Fibroblast of the conjunctiva (primary cell): ENCODE measurements at places on chromosomes 6 and 20.

- DNase-seq = no peak
These were observed 97.9 kb downstream of the L3MBTL3 start for GRCh38 chr6:130116273-130116672.

GRCh38 chr6:36616893-36617521 is 22.8 kb downstream of the SRSF3 start:
- no peak for DNase-seq

DNA sequence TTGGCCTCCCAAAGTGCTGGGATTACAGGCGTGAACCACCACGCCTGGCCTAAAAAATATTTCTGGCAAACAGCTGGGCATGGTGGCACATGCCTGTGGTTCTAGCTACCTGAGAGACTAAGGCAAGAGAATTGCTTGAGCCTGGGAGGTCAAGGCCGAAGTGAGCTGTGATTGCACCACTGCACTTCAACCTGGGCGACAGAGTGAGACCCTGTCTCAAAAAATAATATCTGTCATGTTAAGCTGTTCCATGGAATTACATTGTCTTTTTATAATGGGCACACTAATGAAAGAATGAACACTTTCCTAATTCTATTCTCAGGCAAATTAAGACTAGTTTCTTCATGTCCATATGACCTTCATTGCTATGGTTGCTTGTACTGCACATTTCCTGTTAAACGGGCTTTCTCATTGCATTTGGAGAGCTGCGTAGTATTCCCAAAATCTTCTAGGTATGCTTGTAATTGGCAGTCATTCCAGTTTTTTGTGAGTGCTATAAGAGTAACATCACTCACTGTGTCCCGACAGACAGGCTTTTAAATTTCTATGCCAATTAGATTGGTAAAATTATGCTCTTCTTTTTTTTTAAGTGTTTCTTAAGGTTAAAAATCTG is 12.1 kb downstream of the AMD1 start:
- DNase-seq = no peak

DNA sequence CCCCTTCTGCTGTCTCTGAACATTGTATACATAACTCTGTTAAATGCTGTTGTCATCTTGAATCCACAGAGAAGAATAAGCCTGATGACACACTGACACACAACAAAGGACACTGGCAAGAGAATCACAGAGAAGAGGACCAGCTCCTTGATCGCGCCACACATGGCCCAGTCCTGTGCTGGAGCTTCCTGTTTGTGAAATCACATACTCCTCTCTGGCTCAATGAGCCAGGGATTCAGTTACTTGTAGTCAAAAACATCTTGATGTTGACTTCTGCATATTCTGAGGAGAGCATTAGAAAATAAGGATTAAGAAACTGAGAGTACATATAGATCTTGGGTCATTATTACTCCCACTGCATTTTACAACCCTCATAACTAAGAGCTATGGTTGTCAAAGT is 100.1 kb downstream of the EPB41L2 start:
- no peak for DNase-seq

DNA sequence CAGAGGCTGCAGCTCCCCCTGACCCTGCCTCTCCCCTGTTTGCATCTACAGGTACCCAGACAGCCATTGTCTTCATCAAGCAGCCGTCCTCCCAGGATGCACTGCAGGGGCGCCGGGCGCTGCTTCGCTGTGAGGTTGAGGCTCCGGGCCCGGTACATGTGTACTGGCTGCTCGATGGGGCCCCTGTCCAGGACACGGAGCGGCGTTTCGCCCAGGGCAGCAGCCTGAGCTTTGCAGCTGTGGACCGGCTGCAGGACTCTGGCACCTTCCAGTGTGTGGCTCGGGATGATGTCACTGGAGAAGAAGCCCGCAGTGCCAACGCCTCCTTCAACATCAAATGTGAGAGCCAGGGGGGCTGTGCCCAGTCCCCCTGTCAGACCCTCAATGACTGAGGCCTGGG is 42.1 kb upstream of the SRF start:
- DNase-seq = no peak

DNA sequence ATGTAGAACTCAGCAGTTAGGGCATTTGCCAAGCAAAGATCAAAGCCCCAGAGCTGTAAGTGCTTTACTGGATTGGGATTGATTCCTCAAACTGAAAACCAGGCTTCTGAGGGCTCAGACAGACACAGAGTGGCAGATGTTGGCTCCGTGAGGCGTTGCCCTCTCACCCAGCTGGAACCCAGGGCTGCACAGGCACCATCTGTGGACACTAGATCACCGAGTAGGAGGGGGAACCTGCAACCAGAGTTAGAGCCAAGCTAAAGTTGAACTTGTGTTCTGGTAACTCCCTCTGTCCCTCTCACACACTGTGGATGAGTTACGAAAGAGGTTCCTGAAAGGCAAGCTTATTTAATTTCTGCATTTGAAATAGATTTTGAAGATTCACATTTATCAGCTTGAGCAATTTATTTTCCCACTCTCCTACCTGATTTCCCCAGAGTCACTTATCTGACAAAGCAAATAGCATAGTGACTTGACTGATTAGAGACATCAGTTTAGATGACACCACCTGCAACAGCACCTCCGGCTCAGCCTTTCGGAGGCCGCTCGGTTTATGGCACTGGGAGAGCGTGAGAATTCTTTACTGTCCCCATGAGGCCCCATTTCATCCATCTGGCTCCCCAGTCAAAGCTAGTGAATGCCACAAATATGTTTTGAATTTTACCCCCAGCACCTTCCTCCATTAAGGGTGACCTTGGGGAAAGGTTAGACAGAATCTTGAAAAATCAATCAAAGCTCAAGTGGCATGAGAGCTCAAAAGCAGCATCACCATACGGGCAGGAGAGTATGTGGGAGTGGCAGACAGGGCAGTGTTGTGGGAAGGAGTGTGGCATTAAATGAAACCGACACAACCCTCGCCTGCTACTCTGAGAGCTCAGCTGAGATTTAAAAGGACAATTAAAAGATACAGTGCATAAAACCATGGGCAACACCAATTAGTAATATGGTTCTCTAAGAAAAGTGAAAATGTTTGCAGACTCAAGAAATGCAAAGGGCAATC is 48.5 kb downstream of the RPF2 start:
- peak; percentile 50 for DNase-seq

DNA sequence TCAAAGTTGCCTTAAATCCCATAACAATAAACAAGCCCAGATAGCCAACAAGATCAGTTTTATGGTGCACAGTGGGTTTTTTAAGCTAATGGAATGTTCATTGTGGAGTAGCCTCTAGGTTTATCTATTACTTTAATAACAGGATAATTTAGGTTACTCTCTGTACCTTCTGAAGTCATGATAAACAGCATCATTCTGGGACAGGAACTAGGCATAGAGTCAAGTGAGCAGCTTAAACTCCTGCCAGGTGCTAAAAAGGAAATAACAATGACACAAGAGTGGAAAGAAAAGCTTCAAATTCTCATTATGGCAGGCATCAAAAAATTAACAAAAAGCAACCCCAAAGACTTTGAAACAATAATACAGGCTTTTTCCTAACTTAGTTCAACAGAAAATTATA is 228.8 kb downstream of the HACE1 start:
- DNase-seq = no peak

DNA sequence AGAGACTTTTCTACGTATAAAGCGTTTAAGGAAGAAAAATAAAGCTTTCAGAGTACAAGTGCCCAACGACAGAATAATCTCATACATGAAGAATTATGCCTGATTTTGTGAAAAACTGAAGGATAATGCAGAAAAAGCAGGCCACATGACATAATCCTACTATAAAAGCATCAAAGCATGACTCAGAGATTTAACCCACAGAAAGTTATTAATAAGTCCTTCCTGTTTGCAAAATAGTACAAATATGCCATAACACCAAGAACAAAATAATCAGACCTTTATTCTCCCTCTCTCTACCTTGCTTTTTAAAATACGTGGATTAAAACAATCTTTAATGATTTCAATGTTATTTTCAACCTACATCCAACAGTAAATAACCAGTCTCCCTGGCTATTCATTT is 118.6 kb upstream of the BCLAF1 start:
- DNase-seq = no peak

GRCh38 chr6:69719602-69720193 is 77.1 kb downstream of the LMBRD1 start:
- peak; percentile 14 for DNase-seq

DNA sequence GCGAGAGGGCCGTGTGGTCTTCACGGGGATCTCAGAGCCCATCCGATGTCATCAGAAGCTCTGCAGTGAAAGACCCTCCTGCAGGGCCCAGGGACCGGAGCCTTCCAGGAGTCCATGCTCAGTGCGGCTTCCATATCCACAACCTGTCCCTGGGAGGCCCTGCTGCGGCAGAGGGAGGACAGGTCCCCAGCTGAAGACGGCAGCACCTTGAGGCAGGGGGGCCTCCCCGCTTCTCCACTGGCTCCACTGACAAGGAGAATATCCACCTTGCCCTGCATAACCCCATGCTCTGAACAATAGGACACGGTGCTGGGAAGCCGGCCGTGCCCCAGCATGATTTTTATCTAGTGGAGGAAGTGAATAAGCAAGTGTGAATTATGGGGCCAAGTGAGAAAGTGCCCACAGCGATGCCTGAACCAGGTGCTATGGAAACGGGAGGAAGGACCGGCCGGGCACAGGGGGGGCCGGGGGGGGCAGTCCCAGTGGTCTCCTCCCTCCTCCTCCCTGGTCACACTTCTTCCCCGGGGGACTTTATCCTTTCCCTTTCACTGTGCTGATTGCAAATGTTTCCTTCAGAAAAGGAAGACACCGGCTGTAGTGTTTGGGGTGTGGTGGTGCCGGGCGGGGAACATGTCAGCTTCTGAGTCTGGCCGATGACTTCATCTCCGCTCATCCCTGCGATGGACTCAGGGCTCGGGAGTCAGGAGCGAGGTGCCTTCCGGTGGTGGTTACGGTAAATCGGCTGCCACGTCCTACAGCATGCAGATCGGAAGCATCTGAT is 225.1 kb downstream of the ERMARD start:
- no peak for DNase-seq

GRCh38 chr20:764255-764654 is 4.0 kb downstream of the SLC52A3 start:
- DNase-seq = no peak

DNA sequence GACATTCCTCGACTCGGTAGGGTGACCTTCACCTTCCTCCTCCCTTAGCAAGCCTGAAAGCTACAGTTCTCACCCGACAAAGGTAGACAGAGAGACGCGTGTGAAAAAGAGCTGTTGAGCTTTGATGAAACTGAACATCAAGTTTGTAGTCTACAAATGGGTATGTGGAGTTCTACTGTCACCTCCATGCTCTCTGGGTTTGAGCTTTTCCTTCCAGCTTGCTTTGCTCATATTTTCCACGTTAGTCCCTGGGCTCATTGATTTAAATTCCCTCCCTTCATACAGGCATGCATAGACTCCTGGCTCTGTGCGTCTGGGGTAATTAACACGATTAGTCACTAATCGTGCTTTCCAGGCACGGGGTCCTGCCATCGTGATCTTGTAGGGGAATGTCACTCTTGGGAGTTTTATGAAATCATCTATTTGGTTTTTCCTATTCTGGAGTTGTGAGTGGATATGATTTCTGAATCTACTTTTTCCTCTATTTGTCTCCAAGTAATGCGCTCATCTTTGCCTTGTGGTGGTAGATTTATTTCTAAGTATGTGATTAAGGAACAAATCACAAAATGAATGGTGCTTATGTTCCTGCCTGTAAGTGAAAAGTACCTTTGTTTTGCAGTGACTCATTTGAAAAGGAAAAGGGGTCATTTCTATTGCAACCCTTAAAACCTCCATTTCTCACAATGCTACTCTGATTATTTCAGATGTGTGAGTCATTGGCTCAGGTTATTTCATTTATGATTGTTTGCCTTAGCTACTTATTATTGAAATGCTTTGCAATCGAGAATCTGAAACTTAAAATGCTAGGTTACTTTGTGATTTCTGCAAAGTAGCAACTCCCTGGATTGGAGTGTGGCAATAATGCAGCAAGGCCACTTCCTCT is 154.6 kb downstream of the ZDHHC14 start:
- DNase-seq = peak; percentile 22

GRCh38 chr6:135951169-135951568 is 99.7 kb downstream of the PDE7B start:
- no peak for DNase-seq

GRCh38 chr20:9794831-9795230 is 44.0 kb downstream of the PAK5 start:
- no peak for DNase-seq

- DNase-seq = no peak
These were observed 45.2 kb upstream of the RSPO3 start for GRCh38 chr6:127073222-127073621.

GRCh38 chr6:108293527-108294296 is 1.1 kb upstream of the AFG1L start:
- DNase-seq = no peak

DNA sequence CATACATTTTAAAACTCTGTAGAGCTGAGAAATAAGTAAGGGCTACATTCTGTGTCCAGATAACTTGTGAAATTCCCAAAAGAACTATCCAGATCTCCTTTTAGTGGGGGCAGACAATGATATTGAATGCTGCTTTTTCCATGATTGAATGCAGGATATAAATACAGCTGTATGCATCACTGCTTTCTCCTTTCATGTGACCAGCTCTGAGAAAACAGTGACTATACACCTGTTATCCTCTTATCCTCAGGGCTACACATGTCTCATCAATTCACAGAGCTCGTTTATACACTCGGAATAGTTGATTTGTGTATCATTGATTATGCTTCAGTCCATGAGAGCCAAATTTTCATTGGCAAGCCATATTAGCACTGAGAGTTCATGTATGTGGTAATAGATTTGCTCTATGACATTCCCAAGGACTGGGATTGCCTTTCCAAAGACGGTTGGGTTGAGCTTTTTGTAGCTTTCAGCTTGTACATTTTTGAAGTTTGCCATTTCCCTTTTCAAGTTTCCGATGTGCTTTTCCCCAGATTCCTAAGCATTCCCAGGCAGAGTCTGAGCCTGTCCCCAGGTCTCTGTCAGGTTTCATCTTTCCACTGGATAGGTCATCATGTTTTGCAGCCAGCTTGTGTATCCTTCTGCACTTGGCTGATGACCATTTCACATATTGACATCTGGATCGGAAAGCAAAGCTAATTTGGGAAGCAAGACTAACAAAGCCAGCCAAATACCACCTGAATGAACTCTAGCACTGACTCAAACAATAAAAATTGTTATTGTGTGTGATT is 97.7 kb downstream of the RFX6 start:
- DNase-seq = no peak

- DNase-seq = no peak
These were observed 28.3 kb downstream of the MRS2 start for GRCh38 chr6:24431045-24431451.
